Spinal cord (tissue), 10 donors: ENCODE measurements at places on chromosomes 16 and 17. TPM values are rescaled to one million over a fixed set of nuclear protein-coding genes. Genes with fewer than 3 reads are reported as not detected.

DNA sequence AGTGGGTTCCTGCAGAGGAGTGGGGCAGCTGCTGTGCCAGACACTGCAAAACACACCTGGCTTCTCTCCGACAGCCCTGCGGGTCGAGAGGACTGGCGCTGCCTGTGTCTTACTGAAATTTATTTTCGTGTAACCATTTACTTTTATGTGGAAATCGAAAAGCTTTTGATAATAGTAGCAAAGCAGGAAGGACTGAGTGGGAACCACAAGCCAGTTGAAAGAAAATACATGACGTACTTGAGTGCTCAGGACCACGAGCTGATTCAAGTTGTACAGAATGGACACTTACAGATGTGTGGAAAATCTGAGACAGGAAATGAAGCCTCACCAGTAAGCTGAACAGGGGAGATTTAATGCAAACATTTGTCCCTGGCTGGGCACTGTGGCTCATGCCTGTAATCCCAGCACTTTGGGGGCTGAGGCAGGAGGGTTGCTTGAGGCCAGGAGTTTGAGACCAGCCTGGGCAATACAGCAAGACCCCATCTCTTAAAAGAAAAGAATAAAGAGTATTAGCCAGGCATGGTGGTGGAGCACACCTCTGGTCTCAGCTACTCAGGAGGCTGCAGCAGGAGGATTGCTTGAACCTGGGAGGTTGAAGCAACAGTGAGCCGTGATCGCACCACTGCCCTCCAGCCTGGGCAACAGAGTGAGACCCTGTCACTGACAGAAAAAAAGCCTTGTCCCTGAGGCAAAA is 11.3 kb upstream of the RPL13 start:
- no peak for DNase-seq

DNA sequence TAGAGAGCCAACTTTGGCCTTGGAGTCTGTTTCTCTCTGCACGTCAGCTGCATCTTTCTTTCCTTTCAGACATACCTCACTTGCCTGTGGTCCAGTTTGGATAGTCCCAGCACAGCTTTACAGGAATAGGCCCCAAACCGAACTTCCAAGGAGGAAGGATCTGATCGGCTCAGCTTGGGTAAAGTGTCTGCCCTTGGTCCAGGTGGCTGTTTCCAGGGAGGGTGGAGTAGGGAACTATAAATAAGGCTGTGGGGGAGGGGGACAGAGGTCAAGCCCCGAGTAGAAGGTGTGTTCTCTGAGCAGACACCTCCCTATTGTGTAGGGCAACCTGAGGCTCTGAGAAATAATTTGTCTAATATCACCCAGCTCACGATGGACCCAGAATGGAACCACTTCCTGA is 29.2 kb upstream of the NKD1 start:
- DNase-seq = no peak

GRCh38 chr16:48350736-48351135 is 34.5 kb downstream of the SIAH1 start:
- DNase-seq = no peak

DNA sequence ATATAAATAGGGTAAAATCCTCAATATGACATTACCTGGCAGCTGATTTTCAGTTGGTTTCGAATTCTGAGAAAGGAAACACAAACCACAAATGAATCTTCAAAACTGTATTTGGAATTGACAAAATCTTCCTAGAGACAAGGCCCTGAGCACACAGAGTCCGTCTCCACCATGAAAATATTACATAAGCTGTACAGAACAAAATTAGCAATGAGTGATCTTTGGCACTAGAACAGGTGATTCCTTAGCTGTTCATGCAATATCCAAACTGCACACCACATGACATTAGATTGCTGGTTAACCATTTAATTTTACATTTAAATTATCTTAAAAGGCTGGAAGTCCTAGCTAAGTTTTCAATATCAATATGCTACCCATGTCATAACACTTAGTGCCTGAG is 31.7 kb downstream of the GJC1 start:
- no peak for DNase-seq

DNA sequence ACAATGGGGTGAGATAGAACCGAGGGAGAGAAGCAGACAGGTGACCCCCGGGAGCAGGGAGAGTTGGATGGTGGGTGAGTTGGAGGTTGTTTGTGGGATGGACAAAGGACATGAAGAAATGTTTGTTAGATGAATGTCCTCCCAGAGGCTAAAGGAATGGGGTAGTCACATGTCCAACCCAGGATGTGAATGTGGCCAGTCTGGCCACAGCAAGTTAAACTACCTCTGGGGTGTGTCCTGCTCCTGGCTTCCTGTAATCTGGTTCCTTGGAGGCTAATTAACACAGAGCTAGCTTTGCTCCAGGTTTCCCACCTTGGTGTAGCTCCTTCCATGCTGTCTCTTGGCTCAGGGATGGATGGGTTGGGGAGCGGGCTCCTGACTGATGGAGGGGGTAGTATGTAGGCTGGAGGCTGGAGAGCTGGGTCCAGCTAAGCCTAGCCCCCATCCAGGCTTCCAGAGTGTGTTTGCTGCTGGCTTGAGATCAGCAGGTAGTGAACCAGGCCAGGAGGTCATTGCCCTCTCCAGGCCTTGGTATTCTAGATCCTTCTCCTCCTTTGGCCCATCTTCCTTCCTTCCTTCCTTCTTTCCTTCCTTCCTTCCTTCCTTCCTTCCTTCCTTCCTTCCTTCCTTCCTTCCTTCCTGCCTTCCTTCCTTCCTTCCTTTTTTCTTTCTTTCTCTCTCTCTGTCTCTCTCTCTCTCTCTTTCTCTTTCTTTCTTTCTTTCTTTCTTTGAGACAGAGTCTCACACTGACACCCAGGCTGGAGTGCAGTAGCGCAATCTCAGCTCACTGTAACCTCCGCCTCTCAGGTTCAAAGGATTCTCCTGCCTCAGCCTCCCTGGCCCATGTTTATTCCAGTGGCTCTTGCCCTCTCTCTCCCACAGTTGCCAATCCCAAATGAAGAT is 28.0 kb upstream of the UBE2G1 start:
- DNase-seq = no peak

DNA sequence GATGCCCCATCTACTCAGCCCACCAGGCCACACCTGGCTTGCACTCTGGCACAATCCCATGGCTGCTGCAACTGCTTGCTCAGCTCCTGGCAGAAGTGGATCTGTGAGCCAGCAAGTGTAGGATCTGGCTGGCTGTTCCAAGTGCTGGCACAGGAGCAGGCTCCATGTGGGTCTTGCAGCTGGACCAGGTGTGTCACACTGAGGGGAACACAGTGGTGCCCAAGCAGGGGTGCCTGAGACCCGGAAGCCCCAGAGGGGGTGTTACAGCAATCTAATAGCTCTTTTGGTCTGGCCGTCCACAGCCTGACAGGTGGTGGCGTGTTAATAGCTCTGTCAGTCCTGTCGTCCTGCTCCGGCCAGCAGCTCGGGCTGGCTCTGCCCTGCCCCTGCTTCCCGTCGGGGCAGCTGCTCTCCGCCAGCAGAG is 19.6 kb upstream of the GOT2 start:
- DNase-seq = no peak

DNA sequence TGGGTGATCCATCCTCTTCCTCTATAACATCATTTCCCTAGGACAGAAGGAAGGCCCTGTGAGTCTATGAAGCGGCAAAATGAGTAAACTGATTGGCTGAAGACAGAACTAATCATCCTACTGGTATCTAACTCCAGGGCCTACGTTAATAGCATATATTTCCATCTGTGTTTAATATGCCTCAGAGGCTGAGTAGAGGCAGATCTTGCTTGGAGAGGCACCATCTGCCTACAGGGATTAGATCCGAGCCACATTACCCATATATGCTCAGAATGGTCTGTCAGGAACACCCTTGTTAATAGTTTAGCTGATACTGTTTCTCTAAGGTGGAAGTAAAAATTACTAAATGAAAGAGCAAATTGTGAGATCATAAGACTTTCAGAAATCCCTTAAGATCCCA is 13.2 kb upstream of the FOXJ1 start:
- no peak for DNase-seq

Gene EXOC7
- 84.7 TPM for total RNA-seq

Gene SLC47A1
- 202 TPM for total RNA-seq

Gene PYY
- total RNA-seq = not detected

Gene PTX4
- 0.11 TPM for total RNA-seq

Gene ANKS4B
- total RNA-seq = not detected
